IMR-90 (cell line): ENCODE measurements at places on chromosomes 7 and 10.

DNA sequence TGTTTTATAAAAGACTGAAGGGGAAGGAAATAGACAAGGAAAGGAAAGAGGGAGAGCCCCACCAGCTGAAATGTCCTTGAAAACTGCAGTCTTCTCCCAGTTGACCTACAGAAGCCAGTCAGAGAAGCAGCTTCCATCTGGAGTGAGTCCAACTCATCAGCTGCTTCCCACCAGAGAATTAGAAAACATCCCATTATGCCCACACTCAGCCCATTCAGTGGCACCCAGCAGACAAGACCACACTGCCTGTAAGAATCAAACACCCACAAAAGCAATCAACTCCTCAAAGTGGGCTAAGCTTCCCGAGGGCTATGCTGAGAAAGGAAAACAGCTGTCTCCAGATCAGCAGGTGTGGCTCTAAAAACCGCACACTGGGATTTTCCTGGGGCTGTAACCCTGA, 29.6 kb upstream of the TMEM213 start:
- DNase-seq: no peak

DNA sequence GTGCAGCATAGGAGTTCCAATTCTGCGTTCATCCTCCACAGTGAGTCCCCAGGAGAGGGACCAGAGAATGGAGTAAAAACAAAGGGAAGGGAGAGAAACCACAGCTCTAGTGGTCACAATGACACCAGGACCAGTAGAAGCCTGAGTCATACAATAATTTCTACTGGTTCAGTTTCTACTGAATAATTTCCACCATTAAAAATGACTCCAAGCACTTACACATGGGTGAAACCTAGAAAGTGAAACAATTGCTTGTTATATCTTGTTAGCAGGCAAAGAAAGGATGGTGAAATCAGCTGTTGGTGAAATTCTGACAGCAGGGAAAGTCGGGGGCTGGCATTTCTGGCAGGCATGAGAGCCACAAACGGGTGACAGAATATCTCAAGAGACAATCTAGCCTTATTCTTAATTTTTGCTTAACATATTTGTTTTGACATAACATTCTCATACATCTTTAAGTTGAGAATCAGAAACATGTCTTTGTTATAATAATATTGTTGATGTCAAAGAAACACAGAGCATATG, 1065.8 kb upstream of the C7orf33 start:
- no peak for DNase-seq

- no peak for DNase-seq
Measured at GRCh38 chr7:116340201-116340847, 130.0 kb downstream of the TES start.

DNA sequence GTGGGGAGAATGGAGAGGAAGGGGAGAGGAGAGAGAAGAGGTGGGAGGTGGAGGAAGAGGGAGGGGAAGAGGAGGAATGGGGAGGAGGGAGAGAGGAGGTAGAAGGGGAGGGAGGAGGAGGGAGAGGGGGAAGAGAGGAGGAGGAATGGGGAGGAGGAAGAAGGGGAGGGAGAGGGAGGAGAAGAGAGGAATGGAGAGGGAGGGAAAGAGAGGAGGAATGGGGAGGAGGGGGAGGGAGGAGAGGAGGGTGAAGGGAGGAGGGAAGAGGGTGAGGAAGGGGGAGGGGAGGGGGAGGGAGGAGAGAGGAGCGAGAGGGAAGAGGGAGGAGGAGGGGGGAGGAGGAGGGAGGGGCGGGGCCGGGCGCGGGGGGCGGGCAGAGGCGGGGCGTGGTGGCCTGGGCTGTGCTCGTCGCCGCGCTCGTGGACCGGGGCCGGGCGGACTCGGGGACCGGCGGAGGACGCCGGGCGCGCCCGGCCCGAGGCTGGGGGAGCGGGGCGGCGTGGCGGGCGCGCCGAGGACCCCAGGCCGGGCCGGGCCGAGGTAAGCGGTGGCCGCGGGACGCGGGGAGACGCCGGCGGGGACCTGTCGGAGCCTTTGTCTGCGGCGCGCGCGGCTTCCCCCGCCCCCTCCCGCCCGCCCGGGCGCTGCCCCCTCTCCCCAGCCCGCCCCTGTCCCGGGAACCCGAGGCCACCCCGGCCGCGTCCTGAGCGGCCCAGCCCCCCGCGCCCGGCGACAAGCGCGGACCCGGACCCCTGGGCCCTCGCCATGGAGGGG, at the start of gene SLC29A4:
Gene SLC29A4, plus strand, starts transcription at position 401 of the 774 bp plus-strand sequence. CDS start 4,874 bp downstream, outside the sequence.
- DNase-seq: no peak

- no peak for DNase-seq
Measured at GRCh38 chr7:89401099-89401498, 605.6 kb upstream of the TEX47 start.

- DNase-seq: no peak
Measured at GRCh38 chr7:4762121-4763055, 13.0 kb upstream of the AP5Z1 start.
